ENCODE measurements at places on chromosomes 1 and 21.

DNA sequence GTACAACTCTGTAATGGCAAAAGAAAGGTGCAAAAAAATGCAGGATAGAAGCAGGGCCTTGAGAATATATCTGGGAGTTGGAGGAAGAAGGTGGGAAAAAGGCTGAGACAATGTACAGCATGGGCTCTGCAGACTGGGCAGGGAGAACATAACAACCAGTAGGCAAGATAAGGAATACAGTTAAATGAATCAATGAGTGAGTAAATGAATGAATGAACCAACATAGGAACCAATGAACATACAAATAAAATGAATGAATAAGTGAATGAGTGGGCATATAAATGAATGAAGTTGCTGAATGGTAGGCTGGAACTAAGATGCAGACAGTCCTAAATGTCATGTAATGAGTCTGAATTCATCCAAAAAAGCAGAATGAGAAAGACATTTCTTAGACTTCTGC lies 370.6 kb downstream of the SMYD3 start:
- DNase-seq, result no peak

DNA sequence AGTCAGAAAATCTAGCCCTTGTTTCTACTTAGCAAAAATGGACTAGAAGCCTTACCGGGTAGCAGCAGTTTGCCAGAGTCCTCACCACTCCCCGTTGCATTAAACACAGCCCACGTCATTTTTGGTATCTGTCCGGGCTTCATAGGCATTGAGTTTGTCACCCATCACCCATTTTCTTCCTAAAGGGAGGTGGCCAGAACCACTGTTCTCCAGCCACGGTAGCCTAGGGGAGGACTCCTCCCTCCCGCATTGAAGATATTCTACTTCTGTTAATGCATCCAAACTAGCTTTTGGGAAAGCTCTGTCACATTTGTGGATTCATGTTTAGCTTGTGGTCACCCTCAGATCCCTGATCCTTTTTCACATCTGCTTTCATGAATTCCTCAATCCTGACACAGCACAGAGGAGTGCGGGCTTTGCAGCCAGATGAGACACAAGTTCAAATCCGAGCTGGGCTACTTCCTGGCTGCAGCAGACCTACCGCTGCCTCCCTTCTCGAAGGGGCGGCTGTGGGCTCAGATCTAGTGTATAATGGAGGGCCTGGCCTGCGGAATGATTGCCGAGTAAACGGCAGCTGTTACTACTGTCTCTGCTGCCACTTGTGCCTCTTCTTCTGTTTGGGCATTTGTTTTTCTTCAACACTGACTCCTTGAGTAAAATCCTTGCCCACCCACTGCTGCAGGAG lies 63.2 kb upstream of the EFHD2 start:
- DNase-seq, result no peak

- DNase-seq, result no peak
Measured at GRCh38 chr1:11886986-11887665, 28.4 kb upstream of the NPPB start.

- no peak for DNase-seq
Measured at GRCh38 chr1:171433451-171433850, 51.9 kb upstream of the PRRC2C start.

DNA sequence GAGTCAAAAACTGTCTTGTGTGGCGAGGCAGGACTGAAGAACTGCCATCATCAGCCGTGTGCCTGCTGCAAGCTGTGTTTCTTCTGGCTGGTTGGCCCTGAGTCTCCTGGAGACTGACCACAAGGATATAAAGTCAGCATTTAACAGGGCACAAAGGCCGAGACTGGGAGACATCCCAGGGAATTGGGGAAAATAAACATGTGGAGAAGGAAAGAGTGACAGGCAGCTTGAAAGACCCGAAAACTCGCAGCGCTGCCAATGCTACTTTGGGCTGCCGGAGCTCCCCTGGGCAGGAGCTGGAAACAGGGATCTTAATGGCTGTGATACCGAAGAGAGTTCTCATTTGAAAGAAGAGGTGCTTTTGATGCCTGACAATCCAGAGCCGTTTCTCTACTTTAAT lies 125.3 kb upstream of the HMGB4 start:
- no peak for DNase-seq

DNA sequence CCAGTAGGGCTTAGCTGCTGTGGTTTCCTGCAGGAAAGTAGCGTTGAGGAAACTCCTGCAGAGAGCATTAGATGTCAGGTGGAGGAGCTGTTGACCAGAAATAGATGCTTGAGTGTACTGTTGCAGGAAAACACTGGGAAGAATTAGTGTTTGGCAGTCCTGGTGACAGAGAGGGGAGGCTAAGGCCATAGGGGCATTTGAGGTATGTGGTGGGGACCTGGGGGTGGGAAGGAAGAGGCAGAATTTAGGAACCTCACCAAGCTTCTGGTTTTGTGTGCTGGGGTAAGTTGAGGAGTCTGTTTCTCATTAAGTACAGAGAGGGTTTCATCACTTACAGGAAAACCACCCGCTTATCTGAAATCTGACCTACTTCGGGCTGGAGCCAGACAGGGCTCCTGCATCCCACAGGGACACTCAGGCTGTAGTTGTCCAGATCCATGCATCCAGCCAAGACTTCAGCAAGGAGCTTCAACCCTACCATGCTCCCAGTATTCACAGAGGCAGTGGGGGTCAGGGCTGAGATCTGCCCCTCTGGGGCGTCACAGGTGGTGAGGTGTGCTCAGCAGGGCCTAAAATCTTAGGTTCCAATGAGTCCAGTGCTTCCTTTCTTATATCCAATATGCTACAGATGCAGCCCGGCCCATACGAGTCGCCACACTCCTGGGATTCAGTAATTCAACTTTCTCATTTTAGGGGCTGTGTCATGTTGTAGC lies 15.1 kb downstream of the SH2D2A start:
- DNase-seq, result peak; percentile 31

- DNase-seq, result no peak
Measured at GRCh38 chr1:236944556-236944955, 59.7 kb downstream of the MT1HL1 start.

DNA sequence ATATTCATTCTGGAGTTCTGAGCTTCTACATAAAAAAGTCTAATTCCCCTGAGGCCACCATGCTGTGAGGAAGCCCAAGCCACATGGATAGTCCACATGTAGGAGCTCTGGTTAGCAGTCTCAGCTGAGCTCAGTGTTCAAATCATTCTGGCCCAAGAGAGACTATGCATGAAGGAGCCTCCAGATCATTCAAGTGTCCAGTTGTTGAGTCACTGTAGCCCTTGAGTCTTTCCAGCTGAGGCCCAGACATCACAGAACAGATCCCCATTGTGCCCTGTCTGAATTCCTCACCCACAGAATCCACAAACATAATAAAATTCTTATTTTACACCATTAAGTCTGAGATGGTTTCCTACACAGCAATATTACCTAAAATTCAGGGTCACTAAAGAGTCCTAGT lies 107.0 kb upstream of the NGF start:
- no peak for DNase-seq

DNA sequence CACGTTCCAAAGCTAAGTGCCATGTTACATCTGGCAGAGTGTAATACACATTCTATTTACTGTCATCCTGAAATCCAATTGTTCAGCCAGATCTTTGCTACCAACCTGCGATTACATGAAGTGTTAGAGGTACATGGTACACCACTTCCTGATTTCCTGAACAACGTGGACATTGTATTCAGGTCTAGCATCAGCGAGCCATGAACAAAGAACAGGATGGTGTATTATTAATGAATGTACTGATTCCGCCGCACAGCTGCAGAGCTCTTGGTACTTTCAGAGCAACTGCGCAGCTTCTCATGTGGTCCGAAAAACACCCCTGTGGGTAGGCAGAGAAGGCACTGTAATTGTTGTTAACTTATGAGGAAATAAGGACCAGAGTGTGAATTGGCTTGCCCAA lies 511.4 kb downstream of the AJAP1 start:
- DNase-seq, result no peak

DNA sequence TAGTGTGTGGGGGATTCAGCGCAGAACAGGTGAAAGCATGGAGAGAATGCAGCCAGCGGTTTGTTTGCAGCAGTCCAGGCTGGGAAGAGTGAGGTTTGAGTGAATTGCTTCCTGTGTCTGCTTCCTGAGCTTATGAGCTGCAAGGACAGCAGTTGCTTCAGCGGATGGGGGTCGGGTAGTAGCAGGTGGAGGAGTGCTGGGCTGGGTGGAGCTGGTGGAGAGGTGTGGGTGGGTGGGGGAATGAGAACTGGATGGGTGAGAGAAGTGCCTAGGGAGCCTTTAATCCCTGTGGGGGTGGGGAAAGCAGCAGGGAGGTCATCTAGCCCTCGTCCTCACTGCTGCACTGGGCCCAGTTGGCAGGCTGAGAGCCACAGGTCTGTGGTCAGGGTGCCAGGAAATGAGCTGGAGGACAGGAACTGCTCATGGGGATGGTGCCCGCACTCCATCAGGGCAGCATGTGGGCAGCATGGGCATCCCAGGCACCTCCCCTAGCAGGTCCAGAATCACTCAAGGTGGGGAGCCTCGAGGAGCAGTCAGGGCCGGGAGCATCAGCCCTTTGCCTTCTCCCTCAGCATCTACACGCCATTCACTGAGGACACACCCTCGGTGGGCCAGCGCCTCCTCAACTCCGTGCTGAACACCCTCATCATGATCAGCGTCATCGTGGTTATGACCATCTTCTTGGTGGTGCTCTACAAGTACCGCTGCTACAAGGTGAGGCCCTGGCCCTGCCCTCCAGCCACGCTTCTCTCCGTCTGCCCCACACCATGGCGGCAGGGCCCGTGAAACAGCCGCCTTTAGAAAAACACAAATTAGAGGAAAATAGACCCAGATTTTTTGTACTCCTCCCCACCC lies 14.8 kb downstream of the PSEN2 start:
- no peak for DNase-seq

GRCh38 chr1:40986956-40987355 lies 7.5 kb downstream of the CTPS1 start:
- no peak for DNase-seq

- DNase-seq, result no peak
Measured at GRCh38 chr1:17460219-17460618, 20.7 kb upstream of the RCC2 start.

DNA sequence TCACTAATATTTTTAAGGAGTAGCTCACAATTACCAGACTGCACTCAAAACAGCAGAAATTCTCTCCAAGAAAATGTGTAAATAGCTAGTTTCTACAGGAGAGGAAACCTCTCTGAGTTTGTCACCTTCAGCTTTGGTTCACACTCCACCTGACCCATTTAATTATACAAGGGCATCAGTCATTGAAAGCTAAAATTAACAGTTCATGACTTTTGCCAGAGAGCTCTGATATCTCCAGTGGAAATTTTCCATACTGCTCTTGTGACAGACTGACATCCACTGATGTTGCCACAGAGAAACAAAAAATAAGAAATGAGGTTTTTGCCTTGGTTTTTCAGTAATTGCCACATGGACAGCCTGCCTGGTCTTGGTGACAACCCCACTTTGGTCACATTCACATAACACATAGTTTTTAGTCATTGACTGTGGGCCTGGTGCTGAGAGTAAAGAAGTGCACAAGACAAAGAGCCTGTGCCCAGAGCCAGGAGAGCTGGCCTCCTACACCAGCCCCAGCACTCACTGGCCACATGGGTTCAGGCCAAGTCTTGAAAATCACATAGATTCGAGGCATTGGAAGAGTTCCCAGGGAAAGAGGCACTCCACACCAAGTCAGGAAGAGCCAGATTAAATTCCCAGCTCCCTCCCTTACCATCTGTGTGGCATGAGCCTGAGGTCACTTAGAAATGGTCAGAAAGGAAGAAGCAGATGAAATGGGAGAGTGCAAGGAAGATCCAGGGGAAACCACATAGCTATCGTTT lies 13.8 kb upstream of the SIM2 start:
- no peak for DNase-seq

- DNase-seq, result no peak
Measured at GRCh38 chr1:168742994-168743650, 14.1 kb upstream of the DPT start.

- DNase-seq, result peak; percentile 30
Measured at GRCh38 chr1:65147424-65148177, 402 bp upstream of the AK4 start.

DNA sequence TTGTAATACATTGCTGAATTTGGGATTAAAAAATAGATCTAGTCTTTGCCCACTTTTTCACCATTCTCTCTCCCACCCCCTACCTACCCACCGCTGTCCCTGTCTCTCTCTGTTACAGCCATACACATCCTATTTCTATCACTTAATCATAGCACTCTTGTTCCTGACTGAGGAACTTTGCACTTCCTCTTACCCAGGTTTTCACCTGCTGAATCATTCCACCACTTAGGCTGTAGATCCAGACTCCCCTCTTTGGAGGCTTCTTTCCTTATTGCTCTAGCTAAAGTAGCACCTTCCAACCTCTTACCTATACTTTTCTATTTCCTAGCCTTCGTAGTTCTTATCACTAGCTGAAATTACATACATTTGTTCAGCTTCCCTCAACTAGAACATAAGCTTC lies 59.6 kb downstream of the ATP6V1G3 start:
- no peak for DNase-seq

GRCh38 chr1:24535021-24535424 lies 20.9 kb upstream of the NCMAP start:
- peak; percentile 74 for DNase-seq

GRCh38 chr1:188065917-188066316 lies 1237.2 kb downstream of the PLA2G4A start:
- no peak for DNase-seq

- no peak for DNase-seq
Measured at GRCh38 chr1:19385869-19386591, 73.9 kb downstream of the SLC66A1 start.

- no peak for DNase-seq
Measured at GRCh38 chr1:206776229-206776628, 3.9 kb upstream of the IL10 start.

GRCh38 chr1:178031856-178032320 lies 62.0 kb upstream of the RASAL2 start:
- no peak for DNase-seq

- no peak for DNase-seq
Measured at GRCh38 chr1:184152974-184153373, 101.4 kb downstream of the TSEN15 start.

- DNase-seq, result no peak
Measured at GRCh38 chr1:204826970-204827369, 43.7 kb upstream of the NFASC start.

- no peak for DNase-seq
Measured at GRCh38 chr1:37825506-37825905, 17.5 kb upstream of the YRDC start.

GRCh38 chr1:10592373-10592772 lies 117.6 kb downstream of the PEX14 start:
- no peak for DNase-seq

- no peak for DNase-seq
Measured at GRCh38 chr1:31577515-31578192, 1.3 kb downstream of the TINAGL1 start.

DNA sequence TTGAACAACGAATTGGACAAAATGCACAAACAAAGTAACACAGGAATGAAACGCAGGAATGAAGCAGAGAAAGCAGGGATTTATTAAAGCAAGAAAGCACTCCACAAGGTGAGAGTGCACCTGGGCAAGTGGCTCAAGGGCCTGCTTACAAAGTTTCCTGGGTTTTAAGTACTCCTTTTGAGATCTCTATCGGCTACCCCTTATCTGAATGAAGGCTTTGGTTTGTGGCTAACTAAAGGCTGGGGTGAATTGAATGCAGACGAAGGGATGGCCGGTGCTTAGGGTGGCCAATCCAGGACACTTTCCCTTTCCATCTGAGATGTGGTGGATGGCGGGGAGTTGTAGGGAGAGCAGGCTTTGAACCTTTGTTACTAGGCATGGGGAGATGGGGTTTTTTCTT lies 151.4 kb upstream of the KIAA0040 start:
- DNase-seq, result no peak

- DNase-seq, result no peak
Measured at GRCh38 chr1:164650531-164650930, 91.5 kb downstream of the PBX1 start.
